Transverse colon (tissue), 4 donors: ENCODE measurements at places on chromosomes 13 and 19. TPM values are rescaled to one million over a fixed set of nuclear protein-coding genes. Genes with fewer than 3 reads are reported as not detected.

DNA sequence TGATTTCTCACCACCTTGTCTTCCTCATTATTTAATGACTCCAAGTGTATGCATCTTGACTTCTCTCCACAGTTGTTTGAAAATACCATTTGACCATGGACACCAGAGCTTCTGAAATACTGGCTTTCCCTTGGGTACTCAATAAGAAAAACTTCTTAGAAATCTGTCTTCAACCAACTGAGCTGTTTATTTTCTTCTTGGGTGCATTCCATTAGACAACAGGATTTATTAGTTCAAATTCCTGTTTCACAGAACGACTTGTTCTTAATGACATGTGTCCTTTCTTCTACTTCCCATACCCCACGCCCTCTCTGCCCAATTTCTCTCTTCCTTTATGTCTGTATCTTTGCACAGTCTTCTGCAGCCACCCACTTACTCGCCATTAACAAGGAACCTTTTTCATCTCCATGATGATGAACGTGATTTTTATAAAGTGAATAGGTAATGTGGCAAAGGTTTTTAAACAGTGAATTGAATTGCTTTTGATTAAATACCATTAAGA is 11.3 kb upstream of the ITM2B start:
- H3K4me3 ChIP-seq = peak overlapping the region; percentile 33
- no peaks in the 10 kb centered on the region for H3K36me3 ChIP-seq
- no peaks in the 10 kb centered on the region for H3K27me3 ChIP-seq
- DNase-seq = no peak
- no peaks in the 10 kb centered on the region for H3K4me1 ChIP-seq

The MBD3L2 gene
- total RNA-seq = not detected

DNA sequence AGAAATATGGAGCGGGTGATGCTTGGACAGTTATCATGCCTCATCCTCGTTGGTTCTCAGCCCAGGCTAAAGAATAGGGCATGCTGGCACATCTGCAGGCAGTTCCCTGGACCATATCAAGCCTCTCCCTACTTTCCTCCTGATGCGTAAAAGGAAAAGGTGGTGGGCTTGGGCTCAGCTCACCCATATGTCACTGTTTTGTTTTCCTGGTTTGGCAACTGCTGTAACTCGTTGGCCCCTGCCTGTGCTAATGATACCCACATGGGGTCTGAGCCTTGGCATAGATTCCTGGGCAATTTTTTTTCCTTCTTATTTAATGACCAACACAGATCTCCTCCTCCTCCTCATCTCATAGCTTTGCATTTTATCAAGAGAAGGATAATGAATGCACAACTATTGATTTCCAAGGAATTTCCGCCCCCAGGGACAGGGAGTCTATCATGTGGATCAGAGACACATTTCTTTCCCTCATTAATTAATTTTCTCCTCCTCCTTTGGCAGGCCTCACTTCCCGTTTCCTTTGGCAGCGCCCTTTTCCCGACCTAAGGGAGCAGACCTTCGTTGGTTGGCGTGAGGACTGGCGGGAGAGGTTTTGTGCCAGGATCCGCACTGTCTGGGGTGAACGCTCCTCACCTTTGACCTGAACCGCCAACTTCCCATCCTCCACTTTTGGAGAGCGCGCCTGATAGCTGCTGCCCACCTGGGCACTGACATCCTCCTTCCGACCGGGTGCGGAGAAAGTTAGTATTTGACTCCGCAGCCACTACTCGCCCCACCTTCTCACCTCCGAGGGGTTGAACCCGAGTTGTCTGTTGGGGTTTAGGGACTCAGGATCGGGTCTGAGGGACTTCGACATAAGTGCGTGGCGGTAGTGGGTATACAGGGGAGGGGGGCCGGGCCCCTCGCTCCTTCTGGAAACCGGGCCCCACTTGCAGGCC is 3.4 kb upstream of the POU4F1 start:
- no peak for DNase-seq
- no peak overlapping the region for H3K27ac ChIP-seq
- H3K4me1 ChIP-seq = peaks cover 27% of the 10 kb centered on the region
- H3K36me3 ChIP-seq = no peaks in the 10 kb centered on the region

DNA sequence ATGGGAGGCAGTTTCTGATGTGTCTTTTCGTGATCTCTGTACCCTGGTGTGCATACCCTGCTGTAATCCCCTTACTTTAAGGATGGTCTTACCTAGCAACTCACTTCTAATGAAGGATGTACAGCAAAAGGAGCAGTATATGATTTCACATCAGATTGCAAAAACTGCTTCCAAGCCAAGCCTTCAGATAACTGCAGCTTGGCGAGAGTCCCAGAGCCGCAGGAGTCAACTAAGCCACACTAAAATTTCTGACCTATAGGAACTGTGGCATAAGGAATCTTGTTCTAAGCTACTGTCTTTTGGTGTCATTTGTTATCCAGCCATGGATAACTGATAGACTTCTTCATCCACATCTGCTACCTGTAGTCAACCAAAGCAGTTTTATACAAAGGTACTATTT is 496.7 kb downstream of the GPC6 start:
- DNase-seq = no peak
- H3K36me3 ChIP-seq = no peaks in the 10 kb centered on the region
- H3K4me3 ChIP-seq = no peak overlapping the region
- no peak overlapping the region for H3K27ac ChIP-seq
- H3K4me1 ChIP-seq = no peaks in the 10 kb centered on the region

DNA sequence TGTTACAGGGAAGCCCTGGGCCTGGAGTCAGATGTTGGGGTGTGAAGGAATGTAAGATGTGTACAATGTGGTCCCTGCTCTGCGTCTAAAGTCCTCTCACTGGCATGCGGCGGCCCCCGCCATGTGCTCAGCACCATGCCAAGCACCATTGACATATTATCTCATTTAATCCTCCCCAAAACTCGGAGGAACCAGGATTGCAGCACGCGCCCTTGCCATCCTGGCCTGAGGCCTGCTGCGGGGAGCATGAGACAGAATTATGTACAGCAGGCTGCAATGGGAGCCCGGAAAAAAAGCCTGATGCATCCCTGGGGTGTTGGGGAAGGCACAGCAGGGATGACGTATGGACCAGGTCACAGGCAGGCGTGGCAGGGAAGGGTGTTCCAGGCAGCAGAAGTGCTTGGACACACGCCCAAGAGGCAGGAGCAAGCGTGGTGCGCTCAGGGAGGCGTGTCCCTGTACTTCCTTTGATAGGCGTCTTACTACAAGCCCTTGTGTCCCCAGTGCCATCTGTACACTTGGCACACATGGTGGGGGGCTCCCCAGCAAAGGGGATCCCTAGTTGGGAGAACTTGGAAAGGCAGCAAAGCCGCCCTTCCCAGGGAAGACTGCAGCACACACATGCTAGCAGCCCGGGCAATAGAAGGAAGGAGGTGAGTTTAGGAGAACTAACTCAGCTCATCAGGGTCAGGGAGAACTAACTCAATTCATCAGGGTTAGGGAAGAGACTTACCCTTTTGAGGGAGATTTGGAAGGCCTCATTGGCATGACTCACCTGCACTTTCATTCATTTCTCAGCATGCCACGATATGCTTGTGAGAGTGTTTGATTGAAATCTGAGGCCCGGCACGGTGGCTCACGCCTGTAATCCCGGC is 3.4 kb downstream of the EVI5L start:
- peak overlapping the region; percentile 47 for H3K27ac ChIP-seq
- H3K4me3 ChIP-seq = no peak overlapping the region
- H3K4me1 ChIP-seq = peaks cover 24% of the 10 kb centered on the region
- peak; percentile 91 for DNase-seq
- no peaks in the 10 kb centered on the region for H3K27me3 ChIP-seq

DNA sequence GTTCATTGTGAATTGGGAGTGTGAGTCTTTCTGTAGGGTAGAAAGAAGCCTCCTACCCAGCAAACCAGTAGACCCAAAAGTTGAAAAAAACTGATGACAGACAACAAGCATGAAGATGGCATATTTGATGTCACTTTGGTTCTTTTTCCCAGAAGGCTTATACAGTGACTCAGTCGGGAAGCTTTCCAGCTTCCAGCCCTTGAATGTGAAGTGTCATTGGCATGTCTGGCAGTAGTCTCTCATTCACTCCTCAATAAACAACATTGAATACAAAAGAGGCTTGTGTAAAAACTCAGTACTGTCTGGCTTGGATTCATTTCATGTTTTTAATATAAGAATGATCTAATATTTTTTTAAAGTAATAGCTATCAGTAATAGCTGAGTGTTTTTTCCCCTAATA is 68.7 kb downstream of the IPO5 start:
- no peak overlapping the region for H3K27ac ChIP-seq
- H3K36me3 ChIP-seq = peaks cover 53% of the 10 kb centered on the region
- no peaks in the 10 kb centered on the region for H3K4me1 ChIP-seq
- no peaks in the 10 kb centered on the region for H3K27me3 ChIP-seq
- no peak overlapping the region for H3K4me3 ChIP-seq

GRCh38 chr19:58555920-58556621 is 1.2 kb upstream of the CHMP2A start:
- H3K27me3 ChIP-seq = no peaks in the 10 kb centered on the region
- H3K36me3 ChIP-seq = peaks cover 8% of the 10 kb centered on the region
- H3K4me3 ChIP-seq = no peak overlapping the region
- DNase-seq = no peak
